ENCODE measurements at places on chromosomes 7 and 10.

DNA sequence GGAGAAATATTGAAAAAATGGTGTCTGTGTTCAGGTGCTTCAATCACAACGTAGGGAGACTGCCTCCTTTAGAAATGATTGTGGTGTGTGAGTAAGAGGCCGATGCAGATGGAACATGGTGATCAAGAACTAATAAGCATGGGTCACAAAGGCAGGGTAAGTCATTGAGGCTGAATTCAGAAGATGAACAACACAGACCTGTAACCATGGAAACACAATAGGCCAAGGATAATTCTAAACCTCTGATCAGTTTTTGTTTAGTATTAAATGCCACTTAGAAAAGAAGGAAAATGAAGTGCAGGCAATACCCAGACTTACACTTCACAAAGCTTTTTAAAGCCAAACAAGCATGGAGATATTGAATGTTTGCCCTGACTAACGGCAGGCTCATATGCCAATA lies 32.8 kb upstream of the TAS2R16 start:
- DNase-seq: no peak

GRCh38 chr10:116017405-116017804 lies 255.6 kb downstream of the GFRA1 start:
- DNase-seq: no peak

- no peak for DNase-seq
Observed at GRCh38 chr7:50832744-50833143, 50.0 kb upstream of the GRB10 start.

DNA sequence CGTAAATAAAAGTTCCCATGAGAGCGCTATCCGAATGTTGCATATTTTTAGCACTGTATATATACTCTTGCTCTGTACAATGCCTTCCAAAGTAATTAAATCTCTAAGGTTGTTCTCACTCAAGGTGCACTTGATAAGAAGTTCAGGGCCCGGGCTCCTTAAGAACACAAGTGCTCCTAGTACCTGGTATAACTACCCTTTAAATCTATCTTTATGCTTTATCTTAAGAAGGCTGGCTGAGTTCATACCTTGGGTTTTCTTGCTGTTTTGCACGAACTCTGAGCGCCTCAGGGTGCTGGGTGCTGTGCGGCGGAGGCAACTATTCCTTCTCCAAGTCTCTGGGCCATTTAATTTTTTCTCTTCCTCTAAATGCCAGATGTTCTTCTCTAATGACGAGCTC lies 80.4 kb downstream of the DNMBP start:
- DNase-seq: no peak

- DNase-seq: no peak
Observed at GRCh38 chr7:50826371-50827172, 43.9 kb upstream of the GRB10 start.

Measured in stimulated activated CD8-positive, alpha-beta memory T cell treated with anti-CD3 and anti-CD28 coated beads, Interleukin-4, amount 100 ng/mL, for 24 hours (primary cell).